Globus pallidus (tissue), 1 donor: ENCODE measurements at places on chromosomes 1 and 21.
A peak's percentile ranks its signal among the peaks of the same experiment; 100 is the strongest.

GRCh38 chr1:178160736-178161475 lies 67.0 kb downstream of the RASAL2 start:
- DNase-seq: no peak

DNA sequence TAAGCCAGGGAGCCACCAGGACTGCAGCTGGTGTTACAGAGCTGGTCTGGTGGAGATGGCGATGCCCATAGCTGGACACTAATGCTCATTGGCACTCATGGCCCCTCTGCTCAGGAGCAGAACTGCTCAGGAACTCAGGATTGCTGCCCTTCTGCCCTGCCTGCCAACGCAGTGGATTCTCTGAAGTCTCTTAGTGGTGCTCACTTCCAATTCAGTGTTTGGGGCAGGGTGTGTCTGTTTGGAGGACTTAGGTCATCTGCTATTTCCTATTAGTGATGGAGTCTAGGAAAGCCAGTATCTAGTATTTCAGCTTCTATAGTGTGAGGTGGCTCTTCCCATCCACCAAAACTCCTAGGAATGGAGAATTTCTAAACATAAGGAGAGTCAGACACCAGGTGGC lies 29.1 kb downstream of the S100A10 start:
- DNase-seq: no peak

- no peak for DNase-seq
Measured at GRCh38 chr1:6955357-6956094, 170.3 kb downstream of the CAMTA1 start.

DNA sequence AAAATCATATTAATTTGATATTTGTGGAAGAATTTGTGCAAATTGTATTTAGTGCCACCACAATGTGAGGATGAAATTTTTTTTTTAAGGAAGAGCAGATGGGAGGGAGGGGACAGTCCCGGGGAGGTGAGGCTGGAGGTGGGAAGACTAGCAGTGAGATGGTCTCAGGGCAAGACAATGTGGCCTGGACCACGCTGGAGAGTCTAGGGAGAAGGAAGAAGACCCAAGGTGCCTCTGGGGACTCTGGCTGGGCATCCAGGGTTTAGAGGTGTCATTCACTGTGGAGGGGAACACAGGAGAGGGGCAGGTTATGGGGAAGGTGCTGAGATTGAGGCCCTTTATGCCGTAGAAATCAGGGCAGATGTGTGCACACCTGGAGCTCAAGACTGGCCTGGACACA lies 10.3 kb upstream of the THEMIS2 start:
- no peak for DNase-seq

- DNase-seq: no peak
Measured at GRCh38 chr1:2936559-2937515, 84.4 kb upstream of the ACTRT2 start.

GRCh38 chr1:9080705-9081291 lies 11.4 kb upstream of the SLC2A5 start:
- no peak for DNase-seq

DNA sequence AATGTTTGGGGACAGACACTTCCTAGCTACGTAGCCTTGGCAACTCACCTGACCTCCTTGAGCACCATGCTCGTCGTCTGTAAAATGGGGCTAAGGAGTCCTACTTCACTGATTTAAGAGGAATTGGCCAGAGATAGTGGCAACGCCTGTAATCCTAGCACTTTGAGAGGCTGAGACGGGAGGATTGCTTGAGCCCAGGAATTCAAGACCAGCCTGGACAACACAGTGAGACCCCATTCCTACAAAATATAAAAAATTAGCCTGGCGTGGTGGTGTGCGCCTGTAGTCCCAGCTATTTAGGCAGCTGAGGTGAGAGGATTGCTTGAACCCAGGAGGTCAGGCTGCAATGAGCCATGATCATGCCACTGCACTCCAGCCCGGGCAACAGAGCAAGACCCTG lies 4.5 kb downstream of the SYTL1 start:
- DNase-seq: no peak

DNA sequence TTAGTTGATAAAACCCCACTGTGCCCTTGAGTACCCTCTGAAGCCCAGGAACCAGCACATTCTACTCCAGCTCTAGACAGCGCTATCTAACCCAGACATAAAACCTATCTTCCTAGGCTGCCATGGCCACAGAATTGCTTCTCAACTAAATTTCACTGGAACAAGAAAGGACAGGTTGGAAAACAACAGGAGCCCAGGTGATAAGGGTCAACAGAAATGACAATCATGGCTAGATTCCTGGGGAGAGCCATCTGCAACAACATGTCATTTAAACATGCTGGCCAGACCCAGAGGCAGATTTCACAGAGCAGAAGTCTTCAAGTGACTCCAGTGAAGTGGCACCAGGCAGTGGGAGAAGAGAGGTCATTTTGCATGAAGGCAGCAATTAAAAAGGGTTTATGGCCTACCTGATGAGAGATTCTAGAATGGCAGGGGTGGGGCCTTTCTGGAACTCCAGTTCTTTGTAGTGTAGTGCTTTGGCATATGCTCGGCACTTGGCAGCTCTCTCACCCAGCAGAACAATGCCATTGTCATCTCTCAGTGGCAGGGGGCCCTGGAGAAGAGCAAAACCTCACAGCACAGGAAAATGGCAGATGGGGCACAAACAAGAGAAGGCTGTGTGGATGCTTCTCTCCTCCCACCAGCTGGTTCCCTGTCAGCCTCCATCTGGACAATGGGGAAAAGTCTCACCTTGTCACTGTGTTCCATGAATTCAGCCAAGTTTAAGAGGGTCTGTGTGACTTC lies 9.9 kb downstream of the ANGPTL7 start:
- DNase-seq: peak; percentile 86

DNA sequence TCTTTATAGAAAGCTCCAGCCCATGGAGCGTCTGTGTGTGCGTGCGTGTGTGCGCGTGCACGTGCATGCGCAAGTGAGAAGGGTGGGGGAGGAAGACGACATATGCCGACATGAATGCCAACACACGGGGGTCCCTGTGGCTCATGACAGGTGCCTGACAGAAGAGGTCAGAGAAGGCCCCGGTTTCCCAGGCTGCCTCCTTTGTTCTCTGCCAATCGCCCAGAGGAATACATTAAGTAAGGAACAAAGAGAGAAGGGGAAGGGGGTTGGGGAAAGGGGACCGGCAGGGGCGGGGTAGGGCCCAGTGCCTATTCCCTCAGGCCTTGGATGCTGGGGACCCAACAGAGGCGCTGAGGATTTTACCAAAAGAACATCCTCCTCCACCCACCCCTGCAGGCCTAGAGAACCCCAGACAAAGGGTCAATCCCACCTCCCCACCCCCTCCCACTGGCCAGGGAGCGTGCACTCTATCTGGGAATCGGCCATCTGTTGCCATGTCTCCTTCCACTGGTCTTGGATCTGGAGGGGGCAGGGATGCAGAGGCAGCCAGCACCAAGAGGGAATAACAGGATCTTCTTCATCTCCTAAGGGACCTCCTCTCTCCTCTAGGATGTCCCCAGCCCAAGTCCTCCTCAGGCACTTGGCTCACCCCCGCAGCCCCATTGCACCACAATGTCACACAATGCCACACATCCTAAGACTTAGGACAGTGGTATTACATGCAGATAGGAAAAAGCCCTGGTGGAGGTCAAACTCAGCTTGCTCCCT lies 39.4 kb downstream of the PIK3C2B start:
- no peak for DNase-seq

DNA sequence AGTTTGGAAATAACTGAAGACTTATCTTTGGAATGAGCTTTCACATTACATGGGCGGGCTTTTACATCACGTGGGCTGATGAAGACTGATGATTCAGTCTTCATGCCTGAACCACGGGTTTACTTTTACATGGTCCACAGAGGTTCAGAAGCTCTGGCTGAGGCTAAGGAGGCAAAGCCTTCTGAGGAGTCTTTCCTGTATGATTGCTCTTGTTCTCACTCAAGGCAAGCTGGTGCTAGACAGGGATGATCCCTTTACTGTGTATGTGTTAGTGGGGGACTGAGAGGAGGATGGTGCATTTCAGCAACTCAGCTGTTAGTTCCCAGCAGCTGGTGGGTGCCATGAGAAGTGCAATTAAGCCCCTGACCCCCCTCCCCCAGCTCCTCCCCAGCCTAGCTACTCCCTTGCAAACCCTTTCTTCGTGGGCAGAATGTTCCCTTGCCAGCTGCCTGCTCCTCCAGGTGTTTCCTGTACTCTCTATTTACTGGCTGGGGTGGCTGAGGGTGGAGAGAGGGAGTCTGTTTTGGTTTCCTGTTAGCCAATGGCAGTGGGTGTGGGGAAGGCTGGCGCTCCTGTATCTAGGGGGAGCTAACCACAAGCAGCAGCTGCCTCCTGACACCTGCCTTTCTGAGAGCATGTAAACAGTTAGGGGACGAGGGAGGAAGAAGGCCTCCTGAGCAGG lies 15.4 kb downstream of the BTG2 start:
- DNase-seq: no peak

DNA sequence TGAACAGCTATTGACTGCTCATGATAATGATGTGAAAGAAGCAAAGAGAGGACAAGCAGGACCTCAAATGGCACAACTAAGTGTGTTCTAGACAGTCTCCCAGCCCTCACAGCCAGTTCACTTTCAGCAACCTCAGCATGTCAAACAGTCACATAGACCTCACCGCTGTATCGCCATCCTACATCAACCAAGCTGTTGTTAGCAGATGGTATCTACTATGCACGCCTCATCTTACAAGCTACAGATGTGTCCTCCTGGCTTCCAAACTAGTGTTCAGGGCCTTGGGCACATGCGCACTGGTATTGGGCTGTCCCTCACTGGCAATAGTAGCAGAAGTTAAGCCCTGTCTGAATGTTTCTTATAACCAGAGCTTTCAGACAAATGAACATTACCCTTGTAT lies 28.4 kb downstream of the EVI5 start:
- no peak for DNase-seq

GRCh38 chr1:118896416-118896815 lies 91.7 kb downstream of the TBX15 start:
- no peak for DNase-seq
